ENCODE measurements at places on chromosomes 2 and 18.

DNA sequence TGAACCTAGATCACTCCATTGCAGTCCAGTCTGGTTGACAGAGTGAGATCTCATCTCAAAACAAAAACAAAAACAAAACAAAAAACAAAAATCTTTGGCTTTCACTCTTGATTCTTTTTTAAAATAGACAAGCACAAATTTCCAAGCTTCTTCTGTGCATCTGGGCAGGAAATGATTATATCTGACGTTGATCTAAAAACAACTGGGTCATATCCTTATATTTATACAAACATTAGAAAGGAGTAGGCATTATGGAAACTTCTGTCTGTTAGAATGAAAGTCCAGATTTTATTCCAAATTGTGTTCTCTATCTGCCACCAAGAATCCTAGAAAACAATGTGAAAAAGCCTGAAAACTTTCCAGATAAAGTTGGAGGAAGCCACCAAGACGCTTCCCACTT lies 26.2 kb upstream of the PMAIP1 start:
- DNase-seq = no peak

- DNase-seq = no peak
These were observed 242.6 kb upstream of the FBXO11 start for GRCh38 chr2:48148841-48149430.

DNA sequence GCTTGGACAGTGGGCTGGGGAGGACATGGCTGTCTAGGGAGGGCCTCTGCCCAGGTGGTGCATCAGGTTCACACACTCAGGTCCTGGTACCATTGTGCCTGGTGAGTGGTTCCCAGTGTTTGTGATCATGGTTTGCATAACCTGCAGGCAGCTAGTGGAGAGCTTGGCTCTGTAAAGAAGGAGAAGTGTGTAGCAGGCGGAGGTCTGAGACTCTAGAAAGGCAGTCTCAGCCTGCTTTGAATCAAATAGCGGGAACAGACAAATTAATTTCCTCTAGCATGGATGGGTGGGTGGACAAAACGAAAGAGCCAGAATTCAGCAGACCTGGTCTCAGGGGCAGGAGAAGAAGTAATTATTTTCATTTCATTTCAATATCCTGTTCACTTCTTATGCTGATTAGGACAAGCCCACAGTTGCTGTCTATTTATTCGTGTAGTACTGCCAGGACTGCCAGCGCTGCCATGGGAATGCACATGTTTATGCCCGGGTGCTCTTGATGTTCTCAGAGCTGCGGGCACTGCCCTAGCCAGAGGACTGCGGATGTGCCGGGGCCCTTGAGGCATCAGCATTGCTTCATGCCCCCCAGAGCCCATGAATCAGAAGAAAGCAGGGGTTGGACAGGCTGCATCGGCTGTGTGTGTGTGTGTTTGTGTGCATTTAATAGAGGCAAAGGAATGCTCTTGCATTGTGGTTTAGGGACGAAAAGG lies 45.4 kb upstream of the DLX2 start:
- no peak for DNase-seq

GRCh38 chr2:181954538-181954883 lies 31.1 kb upstream of the PPP1R1C start:
- no peak for DNase-seq

- DNase-seq = no peak
These were observed 2.9 kb upstream of the SLC19A3 start for GRCh38 chr2:227720680-227721079.

- no peak for DNase-seq
These were observed 233.8 kb upstream of the OSR1 start for GRCh38 chr2:19592197-19592596.

GRCh38 chr18:79471597-79471996 lies 75.9 kb downstream of the NFATC1 start:
- no peak for DNase-seq

- DNase-seq = no peak
These were observed 20.4 kb downstream of the RBM43 start for GRCh38 chr2:151241224-151241623.

- peak; percentile 49 for DNase-seq
These were observed 212.3 kb upstream of the TRIB2 start for GRCh38 chr2:12504443-12504842.

- DNase-seq = no peak
These were observed 10.1 kb downstream of the DTNA start for GRCh38 chr18:34720220-34720619.

DNA sequence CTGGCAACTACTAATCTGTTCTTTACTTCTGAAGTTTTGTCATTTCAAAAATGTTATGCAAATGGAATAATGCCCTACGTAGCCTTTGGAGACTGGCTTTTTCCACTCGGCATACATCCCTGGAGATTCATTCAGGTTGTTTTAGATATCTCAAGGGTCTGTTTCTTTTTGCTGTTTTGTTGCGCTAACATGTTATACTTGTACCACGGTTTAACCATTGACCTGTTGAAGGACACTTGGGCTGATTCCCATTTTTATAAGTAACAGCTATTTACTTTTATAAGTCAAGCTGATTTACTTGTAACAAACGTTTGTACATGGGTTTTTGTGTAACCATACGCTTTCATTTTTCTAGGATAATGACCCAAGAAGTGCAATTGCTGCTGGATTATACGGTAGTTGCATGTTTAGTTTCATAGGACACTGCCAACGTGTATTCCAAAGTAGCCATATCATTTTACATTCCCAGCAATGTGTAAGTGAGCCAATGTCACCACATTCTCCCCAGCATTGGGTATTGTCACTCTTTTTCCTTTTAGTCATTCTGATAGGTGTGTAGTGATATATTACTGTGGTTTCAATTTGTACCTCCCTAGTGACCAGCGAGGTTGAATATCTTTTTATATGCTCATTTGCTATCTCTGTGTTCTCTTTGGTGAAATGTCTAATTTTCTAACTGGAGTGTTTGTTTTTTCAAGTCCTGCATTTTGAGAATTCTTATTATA lies 36.5 kb upstream of the STAT4 start:
- DNase-seq = no peak

GRCh38 chr2:124704071-124704925 lies 679.2 kb downstream of the CNTNAP5 start:
- DNase-seq = no peak

DNA sequence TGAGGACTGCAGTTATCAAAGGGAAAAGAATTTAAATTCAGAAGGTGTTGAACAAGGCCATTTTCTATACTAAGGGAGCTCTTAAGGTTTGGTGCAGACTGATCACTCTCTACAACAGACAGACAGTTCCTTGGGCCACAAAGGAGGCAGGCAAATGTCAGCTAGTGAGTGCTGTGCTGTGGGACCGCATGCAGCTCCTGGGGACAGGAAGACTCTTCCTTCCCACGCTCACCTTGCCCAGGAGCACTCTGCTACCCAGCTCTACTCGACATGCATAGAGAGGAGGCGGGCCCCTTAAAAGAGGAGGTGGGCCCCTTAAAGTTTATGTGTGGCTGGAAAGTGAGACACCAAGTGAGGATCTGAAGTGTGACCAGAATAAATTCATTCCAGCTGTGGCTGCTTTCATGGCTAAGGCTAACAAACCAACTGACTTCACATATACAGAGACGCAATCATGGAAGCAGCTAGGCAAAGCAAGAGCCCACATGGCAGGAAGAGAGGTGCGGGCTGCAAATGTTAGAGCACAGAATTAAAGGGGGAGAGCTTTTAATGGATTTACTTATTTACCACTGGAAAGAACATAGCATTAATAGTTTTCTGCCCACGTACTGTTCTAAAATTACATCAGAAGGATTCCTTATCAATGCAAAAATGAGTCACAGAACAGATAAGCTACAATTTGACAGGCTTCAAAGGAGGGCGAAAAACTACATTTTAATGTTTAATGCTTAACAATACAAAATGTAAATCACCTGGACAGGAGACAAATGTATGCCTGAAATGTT lies 101.4 kb upstream of the RNU4ATAC start:
- no peak for DNase-seq

DNA sequence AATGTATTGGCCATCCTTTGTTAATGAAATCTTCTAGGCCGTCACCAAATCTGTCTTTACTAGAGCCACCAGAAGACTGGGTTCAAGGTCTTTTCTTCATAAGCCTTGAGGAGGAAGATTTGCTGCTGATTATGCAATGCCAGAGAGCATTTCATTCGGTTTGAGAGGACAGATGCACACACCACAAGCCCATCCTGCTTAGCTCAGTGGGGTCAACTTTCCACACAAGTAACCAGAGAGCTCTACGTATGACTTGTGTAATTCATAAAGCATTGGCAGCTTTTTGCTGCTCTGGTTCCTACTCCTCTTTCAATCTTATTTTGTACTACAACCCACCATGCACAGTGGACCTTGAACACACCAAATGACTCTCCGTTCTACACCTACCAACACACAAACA lies 106.9 kb downstream of the OSR1 start:
- DNase-seq = no peak

GRCh38 chr18:10061566-10062140 lies 147.8 kb downstream of the VAPA start:
- DNase-seq = no peak

DNA sequence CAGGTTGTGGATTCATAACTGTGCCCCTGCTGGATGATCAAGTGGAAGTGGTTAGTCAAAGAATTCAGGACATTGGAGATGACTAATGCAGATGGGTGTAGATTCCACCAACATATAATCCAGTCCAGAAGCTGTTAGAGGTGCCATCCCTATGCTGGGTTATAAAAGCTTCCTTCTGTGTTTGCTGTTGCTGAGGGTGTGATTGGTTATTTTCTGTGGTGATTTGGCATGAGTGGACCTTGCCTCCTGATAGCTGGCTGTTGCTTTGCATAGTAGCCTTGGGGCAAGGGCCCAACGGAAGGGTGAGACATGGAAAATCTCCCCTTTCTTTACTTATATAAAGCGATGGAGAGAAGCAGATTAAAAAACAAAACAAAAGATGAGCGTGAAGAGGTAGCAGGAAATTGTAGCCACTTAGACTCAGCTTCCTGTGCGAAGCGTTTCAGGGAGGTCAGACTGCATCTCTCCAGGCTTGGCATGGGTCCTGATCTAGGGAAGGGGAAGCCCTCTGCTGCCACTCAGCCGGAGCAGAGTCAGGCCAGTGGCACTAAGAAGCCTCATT lies 190.4 kb downstream of the FMNL2 start:
- no peak for DNase-seq

DNA sequence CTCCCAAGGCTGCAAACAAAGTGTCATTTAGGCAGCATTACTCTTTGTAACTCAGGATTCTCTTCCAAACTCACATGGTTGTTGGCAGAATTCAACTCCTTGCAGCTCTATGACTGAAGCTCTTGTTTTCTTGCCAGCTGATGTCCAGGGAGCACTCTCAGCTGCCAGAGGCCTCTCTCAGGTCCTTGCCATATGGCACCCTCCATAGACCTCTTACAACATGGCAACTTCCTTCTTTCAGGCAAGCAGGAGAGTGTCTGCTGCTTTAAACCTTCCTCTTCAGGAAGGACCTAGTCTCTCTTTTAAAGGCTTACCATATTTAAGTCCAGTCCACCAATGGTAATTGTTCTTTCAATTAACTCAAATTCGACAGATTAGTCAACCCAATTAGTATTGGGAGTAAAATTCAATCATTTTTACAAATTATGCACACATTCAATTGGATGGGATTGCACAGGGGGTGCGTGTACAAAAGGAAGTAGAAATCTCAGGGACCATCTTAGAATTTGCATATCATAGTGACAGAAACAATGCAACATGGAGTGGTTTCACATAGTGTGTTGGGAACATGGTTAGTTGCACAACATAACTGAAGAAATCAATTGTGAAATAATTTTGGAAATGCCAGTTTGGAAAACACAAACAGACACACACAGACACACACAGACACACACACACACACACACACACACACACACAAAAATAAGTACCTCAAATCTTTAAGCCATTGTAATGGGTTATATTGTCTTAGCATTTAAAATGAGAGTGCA lies 893.5 kb upstream of the ZEB2 start:
- no peak for DNase-seq

GRCh38 chr2:118449401-118449800 lies 361.1 kb downstream of the INSIG2 start:
- no peak for DNase-seq

GRCh38 chr2:60560734-60561644 lies 7.5 kb upstream of the BCL11A start:
- DNase-seq = no peak

DNA sequence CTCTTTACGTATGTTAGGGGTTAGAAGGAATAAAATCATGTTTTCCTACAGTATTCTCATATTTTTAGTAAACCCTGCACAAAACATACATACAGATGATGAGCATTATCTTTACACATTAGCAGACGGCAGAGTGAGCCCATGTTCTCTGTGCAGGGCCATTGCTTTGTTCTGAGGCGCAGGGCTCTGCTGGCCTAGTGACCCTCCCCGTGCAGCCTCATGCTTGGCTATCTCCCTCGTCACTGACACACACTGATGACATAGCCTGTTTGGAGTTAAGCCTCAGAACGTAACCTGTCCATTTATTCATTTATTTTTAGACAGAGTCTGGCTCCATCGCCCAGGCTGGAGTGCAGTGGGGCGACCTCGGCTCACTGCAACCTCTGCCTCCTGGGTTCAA lies 115.9 kb upstream of the FOSL2 start:
- no peak for DNase-seq

- DNase-seq = no peak
These were observed 160.1 kb downstream of the GFPT1 start for GRCh38 chr2:69226903-69227302.

DNA sequence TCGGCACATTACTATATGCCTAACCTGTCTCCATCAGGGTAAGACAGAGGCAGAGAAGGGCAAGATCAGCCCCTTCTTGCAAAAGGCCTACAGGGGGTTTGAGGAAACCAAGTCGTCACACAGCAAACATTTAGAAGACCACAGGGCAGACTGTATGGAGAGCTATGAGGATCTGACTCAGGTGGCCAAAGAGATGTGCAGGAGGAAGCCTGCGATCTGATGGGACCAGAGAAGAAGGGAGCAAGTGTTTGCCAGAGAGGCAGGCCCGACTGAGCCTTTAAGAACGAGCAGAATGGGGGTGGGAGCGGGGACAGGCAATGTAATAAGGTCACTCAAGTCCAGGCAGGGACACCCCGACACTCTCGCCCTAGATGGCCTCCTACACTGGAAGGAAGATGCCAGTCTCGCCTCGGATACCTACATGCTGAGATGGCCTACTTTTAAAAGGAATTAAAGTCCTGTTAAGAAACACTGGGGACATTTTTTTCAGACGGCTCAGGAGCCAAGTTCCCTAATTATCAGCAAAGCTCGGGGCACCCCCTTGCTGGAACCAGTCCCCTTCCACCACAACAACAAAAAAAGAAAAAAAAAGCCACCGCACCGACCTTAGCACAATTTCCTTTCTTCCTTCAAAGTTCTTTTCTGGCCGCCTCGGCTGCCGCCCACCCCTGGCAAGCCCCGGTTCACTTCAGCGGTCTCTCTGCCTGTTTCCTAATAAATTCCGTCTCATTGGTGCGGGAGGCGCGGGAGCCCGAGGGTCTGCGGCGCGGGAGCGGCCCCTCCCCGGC lies 1.5 kb downstream of the SFXN5 start:
- no peak for DNase-seq

DNA sequence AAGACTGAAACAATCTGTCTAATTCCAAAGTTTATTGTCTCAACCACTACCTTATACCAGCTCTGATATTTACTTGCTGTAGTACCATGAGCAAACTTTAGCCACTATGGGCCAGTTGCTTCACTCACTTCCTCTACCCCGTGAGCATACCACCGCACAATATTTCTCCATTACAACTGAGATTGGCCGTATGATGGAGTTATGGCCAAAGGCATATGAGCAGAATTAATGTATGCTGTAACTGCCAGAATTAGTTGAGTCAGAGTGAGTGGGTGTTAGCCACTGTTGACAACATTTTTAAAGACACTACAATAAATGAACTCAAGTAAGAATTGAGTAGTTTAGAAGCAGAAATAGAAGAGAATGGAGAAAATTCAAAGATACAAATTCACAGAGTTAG lies 69.7 kb downstream of the LRATD1 start:
- DNase-seq = no peak

GRCh38 chr2:237092920-237093781 lies 7.5 kb downstream of the COPS8 start:
- DNase-seq = no peak
